Activated naive CD4-positive, alpha-beta T cell treated with anti-CD3 and anti-CD28 coated beads, Interleukin-2, amount 50 U/mL, for 16 hours (primary cell): ENCODE measurements at places on chromosomes 13 and 19.

DNA sequence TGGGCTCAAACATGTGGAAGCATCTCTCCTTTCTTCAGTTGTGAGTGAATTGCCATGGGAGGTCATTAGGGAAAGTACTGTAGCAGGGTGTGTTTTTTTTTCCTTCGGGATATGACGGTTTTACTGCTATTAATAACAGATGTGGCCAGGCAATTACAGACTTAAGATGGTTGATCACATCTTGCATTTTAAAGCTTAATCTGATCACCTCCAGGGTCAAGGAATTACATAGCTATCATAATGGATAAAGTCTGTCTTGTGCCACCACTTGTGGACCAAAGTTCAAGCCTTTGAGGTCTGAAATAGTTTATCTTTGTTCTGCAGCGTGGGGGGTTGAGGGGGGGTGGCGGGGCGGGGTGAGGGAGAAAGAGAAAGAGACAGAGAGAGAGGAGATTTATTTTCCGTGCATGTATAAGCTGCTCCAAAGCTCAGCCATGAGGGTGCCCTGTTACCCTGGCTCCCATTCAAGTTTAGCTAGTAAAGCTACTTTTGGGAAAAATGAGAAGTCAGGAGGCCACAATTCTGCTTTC is 5.5 kb upstream of the SERP2 start:
- no peak for DNase-seq

DNA sequence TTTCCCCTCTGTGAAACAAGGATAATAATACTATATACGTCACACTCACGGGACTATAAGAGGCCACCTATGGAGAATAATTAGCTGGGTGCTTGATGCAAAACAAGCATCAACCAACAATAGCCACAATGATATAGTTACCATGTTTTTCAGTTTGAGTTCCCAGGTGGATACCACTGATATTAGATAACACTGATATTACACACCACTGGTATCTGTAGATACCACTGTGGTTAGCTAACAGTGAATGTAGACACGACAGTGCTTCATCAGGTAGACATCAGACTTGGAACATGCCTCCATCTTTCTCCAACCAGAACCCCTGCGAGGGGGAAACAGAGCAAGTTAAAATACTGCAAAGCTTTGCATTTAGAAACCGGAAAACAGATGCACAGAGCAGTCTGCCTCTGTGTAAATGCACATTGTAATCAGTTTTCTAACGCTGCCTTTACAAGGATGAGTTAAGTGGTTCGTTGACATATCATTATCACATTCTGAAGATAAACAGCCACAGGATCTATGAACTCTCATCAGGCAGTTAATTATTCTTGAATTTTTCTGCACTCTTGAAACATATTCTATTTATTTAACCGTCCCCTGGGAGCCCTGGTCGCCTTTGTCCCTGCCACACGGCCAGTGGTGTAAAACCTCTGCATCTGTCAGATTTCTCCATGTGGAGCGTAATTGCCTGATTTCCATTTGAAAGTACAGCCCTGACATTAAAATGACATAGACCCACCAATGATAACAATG is 80.7 kb downstream of the RNASEH2B start:
- DNase-seq: no peak

DNA sequence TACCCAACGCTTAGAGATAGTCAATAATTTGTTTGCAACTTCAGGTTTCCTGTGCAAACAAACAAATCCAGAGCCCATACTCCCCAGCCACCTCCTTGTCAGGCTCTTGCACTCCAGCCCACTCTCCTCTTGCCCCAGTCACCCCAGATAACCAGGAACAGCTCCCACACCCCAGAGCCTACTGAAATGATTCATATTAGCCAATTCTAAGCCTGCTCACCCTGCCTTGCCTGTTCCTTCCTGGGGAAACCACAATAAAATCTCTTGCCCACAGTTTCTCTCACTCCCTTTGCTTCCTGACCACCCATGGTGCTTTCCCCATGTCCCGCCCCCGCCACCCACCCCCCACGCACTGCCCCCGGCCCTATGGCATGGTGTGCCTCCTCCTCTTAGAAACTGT is 3.8 kb upstream of the ACTL9 start:
- DNase-seq: no peak

GRCh38 chr13:61316647-61317046 is 99.0 kb downstream of the PCDH20 start:
- no peak for DNase-seq

DNA sequence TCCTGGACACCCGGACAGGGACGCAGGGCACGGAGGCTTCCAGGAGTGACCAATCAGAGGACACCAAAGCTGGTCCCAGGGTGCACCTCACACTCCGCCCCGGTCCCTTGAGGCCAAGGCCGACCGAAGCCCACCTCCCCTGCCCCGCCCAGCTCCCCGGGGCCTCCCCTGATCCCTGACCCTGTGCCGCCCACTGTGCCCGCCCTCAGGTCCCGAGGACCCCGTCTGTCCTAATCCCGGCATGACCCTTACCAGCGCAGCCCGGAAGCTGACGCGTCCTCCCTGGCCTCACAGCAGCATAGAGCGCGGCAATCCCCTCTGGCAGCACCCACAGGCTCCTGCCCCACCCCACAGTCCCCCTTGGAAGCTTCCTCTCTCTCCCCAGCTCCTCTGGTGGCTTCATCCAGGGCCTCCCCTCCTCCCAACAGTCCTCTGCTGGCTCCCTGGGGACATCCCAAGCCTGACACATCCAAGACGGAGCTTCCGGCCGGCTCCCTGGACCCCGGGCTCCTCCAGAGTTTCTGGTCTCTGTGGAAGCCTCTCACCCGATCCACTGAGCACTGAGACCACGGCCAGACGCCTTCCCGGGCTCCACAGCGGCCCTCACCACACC is 7.4 kb upstream of the CDC34 start:
- DNase-seq: no peak

- DNase-seq: no peak
These were observed 30.2 kb downstream of the C2CD4C start for GRCh38 chr19:378706-379105.
